ENCODE measurements at places on chromosomes 1 and 21. TPM values are rescaled to one million over a fixed set of nuclear protein-coding genes. Genes with fewer than 3 reads are reported as not detected.

GRCh38 chr1:176831150-176831549, 333.4 kb downstream of the ASTN1 start:
- DNase-seq, result no peak

GRCh38 chr21:32599526-32599925, 12.7 kb downstream of the CFAP298 start:
- no peak for DNase-seq

DNA sequence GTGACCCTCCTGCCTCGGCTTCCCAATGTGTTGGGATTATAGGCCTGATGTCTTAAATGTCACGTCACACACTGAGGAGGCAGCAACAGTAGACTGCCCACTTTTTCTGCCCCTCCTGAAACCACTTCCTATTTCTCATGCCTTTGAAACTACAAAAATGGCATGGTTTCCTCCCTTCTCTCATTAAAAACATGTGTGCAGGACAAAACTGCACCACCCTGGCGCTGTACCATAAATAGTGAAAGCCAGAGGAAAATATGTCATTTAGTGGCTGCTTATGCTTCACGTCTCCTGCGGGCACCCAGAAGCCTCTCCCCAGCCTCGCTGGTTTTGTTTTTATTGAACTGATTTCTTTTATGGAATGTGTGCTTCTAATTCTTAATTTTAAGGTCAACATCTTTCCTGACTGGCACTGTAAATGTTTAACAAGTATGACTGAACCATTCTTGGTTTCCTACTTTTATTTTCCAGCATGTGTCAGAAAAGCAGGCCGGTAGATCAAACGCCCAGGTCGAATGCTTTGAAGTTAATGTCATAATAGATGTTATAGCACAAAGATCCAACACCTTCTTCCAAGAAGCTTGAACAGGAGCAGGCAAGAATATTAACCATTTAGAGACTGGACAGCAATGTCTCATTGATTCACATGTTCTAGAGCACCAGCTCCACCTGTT, 59.6 kb upstream of the C1orf87 start:
- DNase-seq, result no peak

Gene RSPH1
- 0.26 TPM for total RNA-seq

Measured in Karpas-422 (cell line).